ENCODE measurements at places on chromosomes 7 and 10. TPM values are rescaled to one million over a fixed set of nuclear protein-coding genes. Genes with fewer than 3 reads are reported as not detected.

- DNase-seq = no peak
These were observed 59.8 kb upstream of the ANTXRL start for GRCh38 chr10:46226900-46227558.

DNA sequence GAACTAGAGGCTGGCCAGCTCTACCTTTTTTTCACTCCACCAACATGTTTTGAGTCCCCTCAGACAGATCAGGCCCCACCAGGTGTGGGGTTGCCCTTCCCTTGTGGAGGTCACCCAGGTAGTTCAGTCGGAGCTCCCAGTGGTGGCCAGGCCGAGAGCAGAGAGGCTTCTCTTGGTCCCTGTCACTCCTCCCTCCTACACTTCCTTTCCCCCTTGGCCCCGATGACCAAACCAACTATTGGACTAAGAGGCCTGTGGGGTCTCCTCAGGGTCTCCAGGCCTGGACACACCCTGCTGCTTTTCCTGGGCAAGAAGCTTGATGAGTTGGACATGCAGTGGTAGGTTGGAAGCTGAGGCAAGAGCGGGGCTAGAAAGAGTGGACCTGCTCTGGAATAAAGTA, 174.8 kb downstream of the ZNF248 start:
- no peak for DNase-seq

DNA sequence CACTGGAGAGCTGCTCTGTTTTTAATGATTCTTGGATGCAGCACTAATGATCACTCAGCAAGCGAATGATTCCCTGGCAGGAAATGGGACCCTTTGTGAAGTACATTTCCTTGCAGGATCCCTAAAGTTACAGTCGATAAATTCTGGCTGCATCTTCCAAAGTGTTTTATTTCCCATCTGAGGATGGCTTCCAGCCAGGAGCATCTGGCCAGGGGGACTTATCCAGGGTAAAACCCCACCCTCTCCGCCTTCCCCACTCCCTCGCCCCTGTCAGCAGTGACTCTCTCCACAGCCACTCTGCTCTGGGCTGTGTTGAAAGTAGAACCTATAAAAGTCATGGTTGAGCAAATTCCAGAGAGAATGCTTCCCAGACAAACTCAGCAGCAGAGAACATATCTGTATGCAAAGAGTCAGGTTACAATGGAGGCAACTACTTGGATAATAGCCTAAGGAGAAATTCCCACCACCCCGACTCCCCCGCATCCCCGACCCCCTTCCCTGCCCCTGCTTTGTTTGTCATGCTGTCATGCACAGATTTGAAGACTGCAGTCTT, 111.0 kb upstream of the ANLN start:
- no peak for DNase-seq

Gene CUBN
- total RNA-seq = 7.8 TPM

DNA sequence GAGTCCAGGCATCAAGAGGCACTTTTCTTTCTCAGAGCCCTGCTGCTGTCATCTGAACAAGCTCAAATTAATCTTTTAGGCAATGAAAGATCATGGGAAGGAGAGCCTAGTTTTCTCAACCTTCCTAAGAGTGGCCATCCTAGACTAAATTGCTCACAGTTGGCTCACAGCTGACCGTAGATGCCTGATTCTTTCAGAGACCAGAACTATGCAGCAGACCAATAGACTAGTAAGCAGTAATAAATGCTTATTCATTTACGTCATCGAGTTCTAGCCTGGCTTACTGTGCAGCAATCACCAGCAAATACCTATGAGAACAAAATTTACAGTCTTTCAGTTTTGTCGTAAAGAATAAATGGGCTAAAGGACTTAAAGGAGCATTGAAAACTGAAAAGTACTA, 602.9 kb upstream of the GHITM start:
- DNase-seq = no peak

DNA sequence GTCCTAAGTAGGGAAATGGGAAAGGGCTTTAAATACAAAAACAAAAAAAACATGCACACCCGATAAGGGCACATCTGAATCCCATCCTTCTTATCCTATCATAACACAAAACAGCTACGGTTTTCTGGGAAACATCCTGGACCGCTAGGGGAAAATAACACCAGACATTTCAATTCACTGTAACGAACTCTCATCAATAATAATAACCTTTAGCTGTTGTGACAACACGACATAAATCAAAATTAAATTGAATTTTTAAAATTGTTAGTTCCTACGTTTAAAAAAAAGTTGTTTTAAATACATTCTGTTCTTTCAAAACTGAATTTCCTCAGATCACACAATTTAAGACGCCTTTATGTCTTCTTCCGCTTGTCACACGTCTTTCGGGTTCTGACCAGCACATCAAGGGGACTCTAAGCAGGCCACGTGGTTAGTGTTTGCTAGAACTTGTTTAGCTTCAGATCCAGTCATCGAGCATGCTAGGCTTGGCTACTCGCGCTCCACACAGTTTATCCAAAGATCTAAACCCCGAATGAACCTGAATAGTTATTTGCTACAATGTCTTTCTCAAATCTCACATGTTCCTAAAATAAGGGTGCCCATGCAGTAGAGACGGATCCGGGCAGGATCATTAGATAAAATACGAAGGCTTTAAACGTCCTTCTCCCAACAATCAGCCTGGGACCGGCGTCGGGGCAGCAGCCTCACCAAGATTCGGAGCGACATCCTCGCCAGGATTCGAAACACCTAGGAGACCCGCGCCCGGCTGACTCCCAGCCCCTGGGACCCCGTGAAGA, 839 bp downstream of the IKZF5 start:
- DNase-seq = peak; percentile 44

Gene AFAP1L2
- total RNA-seq = 9.8 TPM

Gene NANOS1
- 7.8 TPM for total RNA-seq

- DNase-seq = no peak
These were observed 155.9 kb downstream of the SH2D4B start for GRCh38 chr10:80693565-80693964.

GRCh38 chr7:38694326-38694725, 63.2 kb upstream of the AMPH start:
- DNase-seq = no peak
